SJSA1 (cell line): ENCODE measurements at places on chromosomes 1 and 21.

DNA sequence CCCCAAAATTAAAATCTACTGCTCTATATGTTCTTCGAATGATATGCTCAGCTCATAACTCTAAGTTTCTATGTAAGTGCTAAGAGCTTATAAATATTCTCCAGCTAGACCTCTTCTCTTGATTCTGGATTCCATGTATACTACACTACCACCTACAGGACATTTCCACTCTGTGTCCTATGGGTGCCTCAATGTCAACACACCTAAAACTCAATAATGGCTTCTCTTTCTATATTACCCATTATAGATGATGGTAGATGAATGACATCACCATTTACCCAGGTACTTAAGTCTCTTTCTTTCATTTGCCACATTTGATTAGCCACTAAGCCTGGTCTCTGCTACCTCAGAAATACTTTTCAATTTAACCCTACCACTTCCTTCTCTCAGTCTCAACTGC is 41.3 kb downstream of the TBX19 start:
- no peak for DNase-seq

- no peak for DNase-seq
Measured at GRCh38 chr1:114295321-114295720, 141.7 kb upstream of the SYT6 start.

DNA sequence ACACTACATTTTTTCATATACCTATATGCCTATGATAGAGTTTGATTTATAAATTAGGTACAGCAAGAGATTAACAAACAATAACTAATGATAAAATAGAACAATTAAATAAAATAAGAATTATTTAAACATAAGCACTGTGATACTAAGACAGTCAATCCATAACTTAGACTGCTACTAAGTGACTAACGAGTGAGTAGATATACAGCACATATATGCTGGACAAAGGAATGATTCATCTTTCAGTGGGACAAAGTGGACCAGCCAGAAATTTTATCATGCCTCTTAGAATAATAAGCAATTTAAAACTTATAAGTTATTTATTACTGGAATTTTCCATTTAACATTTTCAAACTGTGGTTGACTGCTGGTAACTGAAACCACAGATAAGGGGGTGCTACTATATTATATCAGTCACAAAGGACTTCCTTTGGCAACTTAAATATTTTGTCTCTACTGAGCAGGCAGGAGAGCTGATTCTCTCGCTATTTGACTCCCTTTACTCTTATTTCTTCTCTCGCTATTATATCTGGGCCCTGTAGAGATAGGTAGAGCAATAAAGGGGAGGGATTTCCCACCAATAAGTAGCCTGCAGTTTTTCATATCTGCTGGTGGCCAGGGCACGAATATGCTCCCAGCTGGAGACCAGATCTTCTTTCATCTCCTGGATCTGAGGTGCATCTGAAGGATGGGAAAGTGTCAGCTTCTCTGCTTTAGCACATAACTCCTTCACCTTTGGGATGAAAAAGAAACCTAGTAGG is 10.8 kb downstream of the SPTA1 start:
- DNase-seq: no peak

DNA sequence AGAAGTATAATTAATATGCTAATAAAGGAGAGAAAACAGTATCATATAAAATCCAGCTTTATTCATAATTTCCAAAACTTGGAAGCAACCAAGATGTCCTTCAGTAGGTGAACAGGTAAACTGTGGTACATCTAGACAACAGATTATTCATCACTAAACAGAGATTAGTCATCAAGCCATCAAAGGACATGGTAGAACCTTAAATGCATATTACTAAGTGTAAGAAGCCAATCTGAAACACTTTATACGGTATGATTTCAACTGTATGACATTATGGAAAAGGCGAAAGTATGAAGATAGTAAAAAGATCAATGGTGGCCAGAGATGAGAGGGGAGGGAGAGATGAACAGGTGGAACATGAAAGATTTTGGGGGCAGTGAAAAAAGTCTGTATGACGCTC is 541.7 kb downstream of the SMYD3 start:
- no peak for DNase-seq

DNA sequence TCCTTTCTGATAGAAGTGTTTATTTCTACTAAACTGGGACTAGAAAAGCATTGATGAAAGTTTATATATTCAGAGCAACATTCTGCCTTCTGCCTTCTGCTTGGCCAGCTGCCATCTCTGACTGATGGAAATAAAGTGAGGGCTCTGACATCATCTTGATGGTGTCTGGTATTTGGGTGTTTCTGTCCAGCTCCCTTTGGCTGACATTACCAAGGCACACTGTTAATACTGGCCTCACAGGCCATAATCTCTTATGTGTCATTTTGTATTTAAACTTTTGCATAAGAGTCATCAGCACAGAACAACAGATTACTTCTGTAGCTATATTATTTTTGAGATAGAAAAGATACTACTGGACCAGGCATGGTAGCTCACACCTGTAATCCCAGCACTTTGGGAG is 216.9 kb downstream of the RYR2 start:
- DNase-seq: no peak

GRCh38 chr1:229271448-229272159 is 693 bp downstream of the RAB4A start:
- DNase-seq: peak; percentile 42

GRCh38 chr1:91674107-91674506 is 173.5 kb downstream of the CDC7 start:
- DNase-seq: no peak

DNA sequence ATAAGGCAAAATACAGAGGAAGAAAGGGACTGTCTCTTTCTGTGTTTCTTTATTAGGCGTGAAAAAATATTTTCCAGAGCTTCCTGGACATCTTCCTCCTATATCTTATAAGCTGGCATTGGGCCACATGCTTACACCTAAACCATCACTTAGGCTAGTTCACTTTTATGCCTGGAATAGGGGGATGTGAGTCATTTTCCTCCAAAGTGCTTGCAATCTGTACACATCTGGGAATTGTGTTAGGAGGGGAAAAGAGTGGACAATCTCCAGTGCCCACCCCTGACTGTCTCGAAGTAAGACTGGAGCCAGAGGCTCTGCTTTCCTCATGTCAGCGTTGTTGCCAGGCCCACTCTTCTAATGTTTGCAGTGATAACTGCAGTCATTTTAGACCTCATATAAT is 29.9 kb downstream of the GIPC2 start:
- no peak for DNase-seq

DNA sequence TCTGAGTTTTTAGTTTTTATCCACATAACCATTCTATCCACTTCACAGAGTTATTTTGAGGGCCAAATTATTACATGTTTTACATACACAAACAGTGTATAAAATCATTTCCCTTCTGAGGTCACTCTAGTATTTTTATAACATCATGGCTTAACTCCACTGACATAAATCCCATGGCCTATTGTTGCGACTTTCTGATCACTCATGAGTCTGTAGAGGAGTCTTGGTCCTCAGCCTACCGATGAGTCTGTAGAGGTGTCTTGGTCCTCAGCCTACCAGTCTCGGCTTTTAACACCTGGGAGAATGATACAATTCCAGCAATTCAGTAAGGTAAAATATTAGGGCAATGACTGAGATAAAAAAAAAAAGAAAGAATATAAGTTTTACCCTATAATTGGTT is 483.7 kb downstream of the USP25 start:
- no peak for DNase-seq

DNA sequence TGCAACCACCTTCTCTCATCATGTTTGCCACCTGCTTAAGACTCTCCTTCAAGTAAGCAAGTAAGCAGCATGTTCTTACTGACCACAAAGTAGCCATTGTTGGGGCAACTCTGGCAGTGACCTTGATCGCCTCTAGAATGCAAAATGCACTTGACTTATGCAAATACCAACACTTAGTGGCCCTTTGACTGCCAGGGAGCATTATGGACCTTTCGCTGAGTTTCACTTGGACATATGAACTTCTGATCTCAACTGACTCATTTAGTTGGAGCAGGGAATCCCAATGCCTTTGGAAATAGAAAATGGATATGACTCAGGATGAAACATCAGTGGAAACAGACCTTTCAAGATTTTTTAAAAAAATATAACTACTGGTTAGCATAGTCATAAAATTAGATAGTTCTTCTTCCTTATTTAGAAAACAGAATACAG is 6.1 kb upstream of the PLA2G5 start:
- DNase-seq: no peak

GRCh38 chr1:36834586-36834985 is 199.7 kb downstream of the GRIK3 start:
- DNase-seq: no peak
